ENCODE measurements at places on chromosomes 5 and 9.

- DNase-seq: no peak
These were observed 539.7 kb downstream of the CTNND2 start for GRCh38 chr5:11364531-11364930.

DNA sequence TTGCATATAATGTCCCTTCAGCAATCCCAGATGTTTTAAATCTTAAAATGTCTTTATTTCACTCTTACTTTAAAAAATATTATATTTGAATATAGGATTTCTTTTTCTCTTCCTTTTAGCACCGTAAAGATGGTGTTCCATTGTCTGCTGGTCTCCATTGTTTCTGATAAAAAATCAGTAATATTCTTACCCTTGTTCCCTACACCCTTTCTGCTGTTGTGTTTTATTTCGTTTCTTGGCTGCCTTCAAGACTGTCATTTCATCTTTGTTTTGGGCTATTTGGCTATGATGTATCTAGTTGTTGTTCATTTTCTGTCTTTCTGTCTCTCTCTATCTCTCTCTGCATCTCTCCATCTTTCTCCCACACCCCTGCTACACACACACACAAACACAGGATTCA is 197.9 kb downstream of the IRX2 start:
- no peak for DNase-seq

DNA sequence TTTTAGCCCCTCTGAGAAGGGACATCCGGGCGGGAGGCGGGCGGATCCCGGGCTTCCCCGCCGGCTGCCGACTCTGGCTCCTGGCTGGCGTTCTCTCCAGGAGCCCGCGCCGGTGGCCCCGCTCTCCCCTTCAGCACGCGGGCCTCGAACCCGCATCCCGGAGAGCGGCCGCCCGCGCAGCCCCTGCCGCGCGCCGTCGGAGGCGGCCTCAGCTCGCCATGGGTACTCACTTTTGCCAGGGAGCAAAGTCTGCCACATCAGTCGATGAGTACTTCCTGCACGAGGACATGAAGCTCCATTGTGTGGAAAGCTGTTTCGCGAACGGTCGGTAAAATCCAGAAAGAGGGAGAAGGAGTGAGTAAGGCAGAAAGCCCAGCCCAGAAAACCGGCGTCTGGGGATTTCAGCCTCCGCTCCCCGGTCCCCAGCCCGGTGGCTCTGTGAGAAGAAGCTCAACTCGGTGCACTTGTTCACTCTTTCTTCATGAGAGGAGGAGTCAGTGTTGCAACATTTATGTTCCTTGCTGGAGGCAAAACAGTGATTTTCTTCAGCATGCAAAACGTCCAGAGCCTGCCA is at the start of gene PRLR:
Gene PRLR, minus strand, starts transcription at position 450 of the 574 bp plus-strand sequence. CDS start 140,867 bp downstream, outside the sequence.
- peak; percentile 20 for DNase-seq

- no peak for DNase-seq
These were observed 32.0 kb upstream of the OTP start for GRCh38 chr5:77670526-77670925.

- no peak for DNase-seq
These were observed 63.8 kb downstream of the ANGPTL2 start for GRCh38 chr9:127058645-127059021.

- peak; percentile 26 for DNase-seq
These were observed 36.8 kb downstream of the NDST1 start for GRCh38 chr5:150544611-150545219.

Measured in bone marrow (tissue), 2 donors.